Mesendoderm (in vitro differentiated cells): ENCODE measurements at places on chromosomes 1 and 21.
A peak's percentile ranks its signal among the peaks of the same experiment; 100 is the strongest.

DNA sequence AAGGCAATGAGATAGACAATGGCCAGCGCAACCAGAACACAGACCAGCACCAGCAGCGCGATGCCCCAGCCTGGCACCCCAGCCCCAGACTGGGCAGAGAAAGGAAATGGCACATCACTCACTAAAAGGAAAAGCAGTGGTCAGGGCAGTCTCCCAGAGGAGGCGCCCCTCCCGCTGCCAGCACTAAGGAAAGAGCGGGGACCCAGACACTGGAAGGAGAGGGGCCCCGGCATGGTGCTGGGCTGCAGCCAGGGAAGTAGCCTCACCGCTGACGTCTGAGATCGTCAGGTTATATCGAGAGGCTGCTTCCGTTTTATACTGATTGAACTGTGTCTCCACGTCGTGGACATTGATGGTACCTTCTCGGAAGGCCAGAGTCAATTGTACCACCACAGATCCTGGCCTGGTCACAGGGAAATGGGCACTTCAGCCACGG lies 13.8 kb downstream of the TRIM46 start:
- no peak for DNase-seq

DNA sequence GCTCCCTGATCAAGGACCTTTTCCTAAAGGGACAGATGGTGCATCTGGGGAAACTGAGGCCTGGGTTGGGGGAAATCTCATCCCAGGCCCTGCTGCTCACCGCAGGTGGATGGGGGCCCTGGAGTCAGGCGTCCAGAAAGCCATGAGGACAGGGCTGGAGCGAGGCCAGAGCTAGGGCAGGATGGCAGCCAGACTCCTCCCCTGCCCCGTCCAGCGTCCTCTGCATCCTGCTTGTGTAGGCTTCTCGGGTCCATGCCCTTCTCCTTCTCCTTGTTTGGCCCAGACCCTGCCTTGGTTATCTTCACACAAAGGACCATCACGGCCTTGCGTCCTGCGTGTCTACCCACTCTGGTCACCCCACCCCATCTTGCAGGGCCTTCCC lies 43.0 kb downstream of the TRIM11 start:
- DNase-seq = no peak

DNA sequence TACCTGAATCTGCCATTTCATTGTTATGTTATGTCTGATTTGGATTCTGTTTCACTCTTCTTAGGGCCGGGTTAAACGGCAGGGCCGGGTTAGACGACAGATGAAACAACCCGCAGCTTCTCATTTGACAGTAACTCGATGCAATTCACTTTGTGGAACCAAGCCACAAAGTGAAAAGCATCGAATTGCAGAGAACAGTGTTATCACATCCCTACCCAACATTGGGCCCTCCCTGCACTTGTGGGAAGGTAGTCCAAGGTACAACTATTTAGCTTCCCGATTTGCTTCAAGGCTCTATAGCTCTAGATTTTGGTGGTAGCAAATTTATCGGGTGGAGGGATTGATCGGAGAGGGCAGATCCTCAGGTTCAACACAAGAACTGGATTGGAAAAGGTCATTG lies 17.0 kb downstream of the SON start:
- no peak for DNase-seq

- DNase-seq = no peak
Observed at GRCh38 chr1:162230517-162230916, 146.1 kb downstream of the SPATA46 start.

DNA sequence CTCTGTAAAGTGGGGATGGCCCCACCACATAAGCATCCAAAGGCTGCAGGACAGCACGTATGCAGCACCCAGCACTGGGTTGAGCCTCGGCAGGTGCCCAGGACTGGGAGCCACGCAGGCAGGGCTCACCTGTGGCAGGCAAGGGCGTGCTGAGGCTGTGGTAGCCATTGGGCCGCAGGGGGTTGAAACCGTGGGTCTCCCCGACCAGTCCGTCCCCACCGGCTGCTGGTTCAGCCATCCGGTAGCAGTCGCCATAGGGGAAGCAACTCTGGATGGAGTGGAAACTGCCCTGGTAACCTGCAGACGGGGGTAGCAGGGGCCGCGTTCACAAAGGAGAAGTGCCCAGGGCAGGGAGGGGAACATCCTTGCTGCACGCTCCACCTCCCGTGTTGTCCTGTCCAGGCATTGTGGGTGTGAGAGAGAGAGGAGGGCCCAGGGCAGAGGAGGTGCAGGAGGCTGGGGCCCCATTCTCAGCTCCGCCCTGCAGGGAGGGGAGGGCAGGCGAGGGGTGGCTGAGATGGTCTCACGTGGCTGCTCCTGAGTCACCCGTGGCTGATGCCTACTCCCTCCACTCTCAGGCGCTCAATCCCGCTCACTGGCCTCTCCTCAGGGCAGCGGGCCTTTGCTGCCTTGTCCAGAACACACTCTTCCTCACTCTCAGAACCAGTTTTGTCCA lies 49.9 kb downstream of the DMRTB1 start:
- no peak for DNase-seq

GRCh38 chr21:45004481-45005247 lies 64.8 kb downstream of the SLX9 start:
- no peak for DNase-seq

- DNase-seq = no peak
Observed at GRCh38 chr1:1088801-1089680, 14.9 kb upstream of the RNF223 start.

GRCh38 chr1:164667001-164667400 lies 108.0 kb downstream of the PBX1 start:
- DNase-seq = no peak

GRCh38 chr1:201288765-201289164 lies 5.5 kb downstream of the PKP1 start:
- no peak for DNase-seq

GRCh38 chr1:155137154-155137949 lies 1.7 kb downstream of the SLC50A1 start:
- DNase-seq = no peak

- no peak for DNase-seq
Observed at GRCh38 chr1:34842073-34842472, 17.5 kb downstream of the SMIM12 start.

DNA sequence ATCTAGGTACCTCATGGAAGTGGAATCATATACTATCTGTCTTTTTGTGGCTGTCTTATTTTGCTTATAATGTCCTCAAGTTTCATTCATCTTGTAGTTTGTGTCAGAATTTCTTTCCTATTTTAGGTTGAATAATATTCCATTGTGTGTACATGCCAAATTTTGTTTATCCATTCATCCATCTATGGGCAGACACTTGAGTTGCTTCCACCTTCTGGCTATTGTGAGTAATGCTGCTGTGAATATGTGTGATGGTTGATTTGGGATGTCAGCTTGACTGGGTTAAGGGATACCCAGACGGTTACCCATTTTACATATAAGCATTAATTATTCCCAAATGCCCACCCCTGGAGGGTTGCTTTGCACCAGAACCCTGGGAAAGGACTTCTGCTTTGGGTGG lies 477.5 kb downstream of the PTPRU start:
- DNase-seq = no peak

DNA sequence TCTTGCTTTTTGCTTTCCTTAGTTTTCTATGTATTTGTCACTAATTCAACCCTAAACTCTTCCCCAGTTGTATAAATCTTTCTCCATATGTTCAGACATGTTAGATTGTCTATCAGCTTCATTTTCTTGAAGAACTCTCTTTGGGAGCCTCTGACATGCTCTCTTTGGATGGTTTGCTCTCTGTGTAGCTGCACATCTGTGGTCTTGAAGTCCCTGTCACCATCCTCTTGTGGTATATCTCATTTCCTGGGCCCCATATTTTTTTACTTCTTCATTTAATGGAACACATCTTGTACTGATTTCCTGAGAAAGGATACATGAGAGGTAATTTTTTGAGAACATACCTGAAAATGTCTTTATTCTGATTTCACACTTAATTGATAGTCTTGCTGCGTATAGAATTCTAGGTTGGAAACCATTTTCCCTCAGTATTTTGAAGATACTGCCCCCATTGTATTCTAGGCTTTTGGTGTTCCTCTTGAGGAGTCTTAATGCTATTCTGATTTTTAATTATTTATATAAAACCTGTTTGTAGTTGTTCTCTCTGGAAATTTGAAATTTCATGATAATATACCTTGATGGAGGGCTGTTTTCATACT lies 72.6 kb downstream of the ST3GAL3 start:
- no peak for DNase-seq

DNA sequence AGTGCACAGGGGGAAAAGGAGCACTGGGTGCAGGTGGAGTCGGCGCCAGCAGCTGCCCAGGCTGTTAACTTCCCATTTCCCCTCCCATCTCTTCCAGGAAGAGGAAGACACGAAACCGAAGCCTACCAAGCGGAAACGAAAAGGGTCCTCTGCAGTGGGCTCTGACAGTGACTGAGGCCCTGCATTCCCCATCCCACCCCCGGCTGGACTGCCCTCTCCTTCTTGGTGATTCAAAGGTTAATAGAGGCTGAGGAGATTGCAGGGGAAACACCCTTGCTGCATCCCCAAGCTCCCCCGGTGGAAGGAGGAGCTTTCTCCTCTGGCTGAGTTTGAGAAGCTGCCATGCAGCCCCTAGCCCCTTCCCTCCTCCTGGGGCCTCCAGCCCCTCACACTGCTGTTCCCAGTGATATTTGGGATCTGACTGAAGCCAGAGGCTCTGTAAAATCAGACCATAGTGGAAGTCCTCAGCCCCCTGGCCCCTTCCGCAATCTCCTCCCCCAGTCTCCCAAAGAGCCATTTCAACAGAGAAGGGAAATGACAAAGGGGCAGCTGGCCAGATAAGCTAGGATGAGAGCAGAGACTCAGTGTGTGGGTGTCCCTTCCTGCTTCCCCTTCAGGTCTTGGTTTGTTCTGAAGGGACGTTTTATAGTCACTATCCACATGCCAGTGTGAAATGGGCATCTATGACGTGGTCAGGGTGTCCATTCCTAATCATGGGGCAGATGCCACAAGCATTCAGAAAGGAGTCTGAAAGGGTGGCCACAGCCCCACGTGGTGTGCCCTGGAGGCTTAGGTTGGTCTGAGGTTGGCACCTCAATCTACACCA lies 1.9 kb upstream of the SLC27A3 start:
- no peak for DNase-seq

- no peak for DNase-seq
Observed at GRCh38 chr1:84870591-84870990, 22.4 kb downstream of the LPAR3 start.

DNA sequence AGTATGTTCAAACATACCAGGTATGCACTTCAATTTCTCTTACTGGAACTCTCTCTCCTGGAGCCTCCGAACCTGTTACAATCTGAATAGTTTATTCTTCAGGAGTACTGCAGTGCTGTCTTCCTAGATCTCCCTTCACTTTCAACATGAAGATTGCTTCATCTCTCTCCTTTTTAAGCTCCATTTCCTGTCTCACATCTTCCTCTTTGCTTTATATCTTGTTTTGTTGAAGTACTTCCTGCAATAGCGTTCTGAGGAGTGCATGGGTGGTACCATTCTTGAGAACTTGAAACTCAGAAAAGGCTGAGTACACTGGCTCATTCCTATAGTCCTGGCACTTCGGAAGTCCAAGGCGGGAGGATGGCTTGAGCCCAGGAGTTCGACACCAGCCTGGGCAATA lies 15.7 kb upstream of the C1orf146 start:
- no peak for DNase-seq

GRCh38 chr1:179935909-179936496 lies 18.6 kb upstream of the CEP350 start:
- no peak for DNase-seq

- no peak for DNase-seq
Observed at GRCh38 chr1:46595127-46595526, 8.9 kb downstream of the MKNK1 start.

DNA sequence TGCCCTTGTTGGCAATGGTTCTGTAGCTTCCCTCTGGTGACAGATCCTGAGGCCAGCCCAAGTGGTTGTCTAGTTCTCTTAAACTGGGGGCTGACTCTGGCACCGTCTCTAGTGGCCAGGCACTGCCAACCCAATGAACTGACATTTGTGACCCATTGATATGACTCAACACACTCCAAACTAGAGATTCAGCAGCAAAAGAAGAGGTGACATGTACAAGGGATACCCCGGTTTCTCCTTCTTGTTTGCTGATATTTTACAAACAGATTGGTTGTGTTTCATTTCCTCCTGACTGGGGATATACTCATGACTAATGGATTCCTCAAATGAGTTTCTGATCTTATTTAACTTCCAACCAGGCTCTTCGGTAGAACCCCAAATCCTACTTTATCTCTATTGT lies 65.9 kb upstream of the DNAJC6 start:
- DNase-seq = no peak

- peak; percentile 57 for DNase-seq
Observed at GRCh38 chr1:219304227-219305226, 130.8 kb downstream of the LYPLAL1 start.

DNA sequence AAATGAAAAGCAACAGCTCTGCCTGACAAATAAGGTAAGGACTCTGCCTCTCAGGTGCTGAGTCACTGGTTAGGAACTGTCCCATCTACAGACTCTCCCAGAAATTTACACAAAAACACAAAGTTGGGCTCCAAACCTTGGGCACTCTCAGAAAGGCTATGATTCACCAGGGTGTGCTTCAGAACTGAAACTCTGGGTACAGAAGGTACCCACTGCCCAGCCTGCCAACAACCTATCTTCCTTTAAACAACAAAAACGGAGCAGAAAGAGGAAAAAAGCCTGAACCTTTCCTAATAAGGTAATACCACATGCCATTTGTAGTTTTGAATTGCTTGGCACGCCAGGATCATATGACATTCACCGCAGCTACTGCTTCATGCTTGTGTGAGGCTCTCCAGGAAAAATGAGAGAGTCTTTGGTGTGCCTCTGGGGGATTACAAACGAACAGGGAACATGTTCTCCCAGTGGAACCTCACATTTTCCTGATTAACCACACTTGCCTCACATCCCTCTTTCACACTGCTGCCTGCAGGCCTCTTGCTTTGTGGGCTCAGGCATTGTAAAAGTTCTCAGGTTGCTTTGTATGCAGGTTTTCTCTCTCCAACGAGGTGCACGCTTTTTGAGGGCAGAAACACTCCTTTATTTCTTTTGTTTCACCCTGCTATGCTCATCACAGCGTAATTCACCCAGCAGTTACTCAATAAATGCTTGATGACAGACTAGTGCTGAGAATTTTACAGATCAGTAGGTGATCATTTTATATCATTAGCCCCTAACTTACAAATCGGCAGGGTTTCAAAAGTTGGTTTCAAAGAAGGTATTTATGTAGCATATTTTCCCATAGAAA lies 65.1 kb downstream of the GADD45A start:
- peak; percentile 83 for DNase-seq
